Fibroblast of upper back skin (primary cell): ENCODE measurements at places on chromosomes 16 and 17.

DNA sequence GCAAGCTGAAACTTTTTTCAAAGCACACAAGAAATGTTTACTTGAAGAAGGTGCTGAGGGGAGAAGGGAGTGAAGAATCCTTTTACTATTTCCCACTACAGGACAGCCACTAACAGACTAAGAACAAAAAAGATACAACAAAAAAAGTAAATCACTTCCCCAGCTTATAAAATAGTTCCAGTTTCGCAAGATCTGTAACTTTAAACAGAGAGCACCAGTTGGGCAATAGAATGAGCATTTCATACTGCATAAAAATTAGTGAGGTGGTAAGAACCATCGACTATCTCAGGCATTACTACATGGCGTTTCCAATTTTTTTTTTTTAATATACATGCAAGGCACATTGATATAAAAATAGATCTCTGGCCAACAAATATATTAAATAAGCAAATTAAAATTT lies 11.1 kb downstream of the CRYBA1 start:
- peak; percentile 35 for DNase-seq

DNA sequence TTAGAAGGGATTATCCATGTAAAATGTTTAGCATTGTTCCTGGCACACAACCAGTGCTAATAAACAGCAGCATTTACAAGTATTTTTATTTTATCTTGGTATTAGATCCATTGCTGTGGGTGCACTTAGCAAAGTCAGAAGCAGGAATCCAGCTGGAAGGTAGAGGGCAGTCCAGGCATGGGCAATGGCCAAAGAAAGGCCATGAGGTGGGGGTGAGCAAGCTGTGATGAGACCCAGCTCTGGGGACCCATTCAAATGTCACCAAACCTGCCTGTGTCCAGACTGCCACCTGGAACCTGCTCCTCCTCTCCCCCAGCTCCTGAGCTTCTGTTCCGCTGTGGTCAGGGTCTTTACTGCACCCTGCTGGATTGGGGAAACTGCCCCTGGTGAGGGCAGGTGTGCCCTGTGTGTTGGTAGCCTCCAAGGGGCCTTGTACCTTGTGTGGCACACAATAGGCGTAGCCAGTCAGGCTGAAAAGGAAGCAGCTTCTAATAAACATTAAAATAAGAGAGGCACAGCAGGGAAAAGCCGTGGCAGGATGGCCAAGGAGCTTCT lies 118.0 kb upstream of the CRHR1 start:
- no peak for DNase-seq

GRCh38 chr17:67636834-67637520 lies 80.8 kb upstream of the NOL11 start:
- DNase-seq: peak; percentile 40

DNA sequence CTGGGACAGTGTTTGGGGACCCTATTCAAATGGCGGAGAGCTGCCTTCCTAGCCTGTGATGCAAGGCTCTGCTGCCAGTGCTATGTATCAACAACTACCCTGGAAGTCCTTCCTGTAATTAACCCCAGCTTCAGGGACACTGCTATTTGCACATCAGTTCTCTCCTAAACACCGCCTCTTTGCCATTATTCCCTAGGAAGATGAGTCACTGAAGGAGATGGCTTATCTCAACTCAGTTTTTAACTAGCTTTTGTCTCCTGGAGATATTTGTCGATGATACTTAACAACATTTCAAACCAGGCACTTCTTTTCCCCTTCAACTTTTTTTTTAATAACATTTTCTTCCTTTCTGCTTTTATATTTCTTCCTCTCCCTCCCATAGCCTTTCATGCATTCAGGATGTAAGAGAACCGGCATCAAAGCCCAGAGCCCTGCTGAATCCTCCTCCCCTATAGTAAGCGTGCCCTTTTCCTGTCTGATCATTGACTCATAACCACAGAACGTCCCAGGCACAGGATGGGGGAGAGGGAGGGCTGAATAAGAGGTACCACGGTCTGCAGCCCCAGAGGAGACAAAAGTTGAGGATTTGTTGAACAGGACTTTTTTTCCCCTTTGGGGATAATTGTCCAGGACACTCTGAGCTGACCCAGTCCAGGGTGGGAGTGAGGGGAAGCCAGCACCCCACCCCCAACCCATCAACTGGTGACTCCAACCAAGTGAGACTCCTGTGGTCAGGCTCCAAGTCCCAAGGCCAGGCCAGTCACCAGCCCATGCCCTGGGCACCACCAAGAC lies 387.8 kb upstream of the SALL1 start:
- peak; percentile 92 for DNase-seq
